ENCODE measurements at places on chromosomes 1 and 21. TPM values are rescaled to one million over a fixed set of nuclear protein-coding genes. Genes with fewer than 3 reads are reported as not detected.

Gene CLCNKB
- total RNA-seq = not detected

Gene LCE3D
- not detected for total RNA-seq

Gene KIF21B
- 91.7 TPM for total RNA-seq

Gene NECTIN4
- not detected for total RNA-seq

Gene AMIGO1
- total RNA-seq = 2.1 TPM

Gene CD5L
- not detected for total RNA-seq

Gene ACTL8
- not detected for total RNA-seq

Gene PODN
- not detected for total RNA-seq

All from activated T-cell treated with anti-CD3 and anti-CD28 coated beads, Interleukin-2, amount 50 U/mL, for 72 hours (primary cell).